ENCODE measurements at places on chromosomes 3 and 15. TPM values are rescaled to one million over a fixed set of nuclear protein-coding genes. Genes with fewer than 3 reads are reported as not detected.

DNA sequence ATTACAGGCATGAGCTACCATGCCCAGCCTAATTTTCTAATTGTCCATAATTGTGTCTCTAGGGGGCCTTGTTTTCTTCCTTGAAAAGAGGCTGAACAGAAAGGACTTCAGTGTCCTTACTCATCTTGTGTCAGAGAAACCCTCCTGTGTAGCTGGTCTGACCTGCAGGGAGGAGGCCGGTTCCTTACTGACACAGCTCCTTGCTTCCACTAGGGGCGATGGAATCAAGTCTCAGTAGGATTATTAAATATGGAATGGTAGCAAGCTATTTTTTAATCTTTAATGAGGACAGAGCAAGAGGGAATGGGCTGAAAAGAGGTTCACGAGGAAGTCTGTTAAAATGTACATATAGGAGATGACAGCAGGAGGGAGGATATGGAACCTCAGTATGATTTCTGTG is 8.6 kb downstream of the LPCAT4 start:
- H3K36me3 ChIP-seq = peaks cover 2% of the 10 kb centered on the region
- DNase-seq = no peak
- H3K27ac ChIP-seq = no peak overlapping the region
- H3K4me3 ChIP-seq = no peak overlapping the region

- no peak overlapping the region for H3K4me3 ChIP-seq
- peaks cover 5% of the 10 kb centered on the region for H3K4me1 ChIP-seq
- peaks cover 7% of the 10 kb centered on the region for H3K27me3 ChIP-seq
Measured at GRCh38 chr15:67946701-67947100, 106.9 kb upstream of the RNU6-1 start.

GRCh38 chr3:176690083-176690869 is 507.0 kb downstream of the TBL1XR1 start:
- no peaks in the 10 kb centered on the region for H3K4me1 ChIP-seq
- H3K27me3 ChIP-seq = no peaks in the 10 kb centered on the region
- no peaks in the 10 kb centered on the region for H3K36me3 ChIP-seq
- no peak for DNase-seq
- H3K4me3 ChIP-seq = no peak overlapping the region
- no peak overlapping the region for H3K27ac ChIP-seq

GABRR3 gene
- total RNA-seq = not detected

DNA sequence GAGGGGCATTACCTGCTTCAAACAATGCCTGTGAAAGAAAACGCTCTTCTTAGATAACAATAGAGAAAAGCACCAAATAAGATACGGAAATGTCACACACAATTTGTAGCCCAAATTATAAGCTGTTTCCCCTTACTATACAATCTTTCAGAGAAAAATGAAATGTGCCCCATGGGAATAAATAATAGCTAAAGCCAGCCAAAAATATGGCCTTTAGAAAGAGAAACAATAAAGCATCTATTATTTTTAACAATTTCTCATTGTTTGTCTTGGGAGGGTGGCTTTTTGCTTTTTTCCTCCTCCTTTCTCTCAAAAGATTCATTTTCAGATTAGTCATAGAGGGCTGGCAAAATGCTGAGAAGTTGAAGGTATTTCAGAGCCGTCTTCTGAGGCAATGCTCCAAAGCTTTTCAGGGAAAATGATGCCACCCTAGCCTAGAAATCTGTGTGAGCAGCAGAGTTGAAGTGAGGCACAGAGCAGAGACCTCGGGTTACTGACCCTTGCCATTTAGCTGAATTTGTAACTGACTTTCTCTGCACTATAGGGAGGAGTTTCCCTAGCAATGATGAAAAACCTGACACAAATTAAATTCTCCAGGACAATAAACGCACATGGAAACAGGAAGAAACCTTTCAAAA is 86.3 kb upstream of the PRICKLE2 start:
- DNase-seq = no peak
- no peak overlapping the region for H3K27ac ChIP-seq
- H3K4me1 ChIP-seq = no peaks in the 10 kb centered on the region
- no peak overlapping the region for H3K4me3 ChIP-seq
- no peaks in the 10 kb centered on the region for H3K36me3 ChIP-seq
- H3K27me3 ChIP-seq = no peaks in the 10 kb centered on the region

BSN gene
- 0.44 TPM for total RNA-seq

PML gene
- 74.1 TPM for total RNA-seq

- no peak for DNase-seq
- no peak overlapping the region for H3K4me3 ChIP-seq
- H3K27me3 ChIP-seq = no peaks in the 10 kb centered on the region
- H3K4me1 ChIP-seq = no peaks in the 10 kb centered on the region
- peaks cover 5% of the 10 kb centered on the region for H3K36me3 ChIP-seq
Measured at GRCh38 chr3:42031808-42032480, 59.2 kb upstream of the TRAK1 start.

DNA sequence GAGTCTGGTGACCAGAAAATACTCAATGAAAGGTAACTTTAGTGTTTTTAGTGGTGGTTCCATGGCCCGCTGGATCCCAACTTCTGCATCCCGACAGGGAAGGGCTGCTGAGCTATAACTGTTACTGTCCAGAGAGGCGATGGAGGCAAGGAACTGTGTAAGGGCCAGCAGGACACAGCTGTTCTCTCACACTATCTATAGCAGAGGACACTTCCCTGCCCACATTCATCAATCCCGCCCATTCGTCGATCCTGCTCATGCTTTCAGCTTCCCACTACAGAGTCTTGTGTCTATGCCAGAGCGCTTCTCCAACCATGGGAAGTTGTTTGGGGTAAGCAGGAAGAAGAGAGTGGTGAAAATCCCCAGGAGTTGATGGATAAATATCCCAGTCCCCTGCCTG is 8.4 kb downstream of the COLQ start:
- H3K27me3 ChIP-seq = no peaks in the 10 kb centered on the region
- H3K4me3 ChIP-seq = no peak overlapping the region
- H3K4me1 ChIP-seq = no peaks in the 10 kb centered on the region
- no peaks in the 10 kb centered on the region for H3K36me3 ChIP-seq
- H3K27ac ChIP-seq = no peak overlapping the region

IP6K1 gene
- total RNA-seq = 44.0 TPM

GRCh38 chr3:194494951-194495374 is 8.2 kb upstream of the ATP13A3 start:
- no peak for DNase-seq
- no peak overlapping the region for H3K4me3 ChIP-seq
- H3K27ac ChIP-seq = no peak overlapping the region
- H3K4me1 ChIP-seq = peaks cover 2% of the 10 kb centered on the region
- H3K27me3 ChIP-seq = no peaks in the 10 kb centered on the region

- no peaks in the 10 kb centered on the region for H3K36me3 ChIP-seq
- no peaks in the 10 kb centered on the region for H3K4me1 ChIP-seq
- DNase-seq = no peak
- no peak overlapping the region for H3K4me3 ChIP-seq
Measured at GRCh38 chr15:62348118-62348517, 183.0 kb upstream of the C2CD4B start.

DNA sequence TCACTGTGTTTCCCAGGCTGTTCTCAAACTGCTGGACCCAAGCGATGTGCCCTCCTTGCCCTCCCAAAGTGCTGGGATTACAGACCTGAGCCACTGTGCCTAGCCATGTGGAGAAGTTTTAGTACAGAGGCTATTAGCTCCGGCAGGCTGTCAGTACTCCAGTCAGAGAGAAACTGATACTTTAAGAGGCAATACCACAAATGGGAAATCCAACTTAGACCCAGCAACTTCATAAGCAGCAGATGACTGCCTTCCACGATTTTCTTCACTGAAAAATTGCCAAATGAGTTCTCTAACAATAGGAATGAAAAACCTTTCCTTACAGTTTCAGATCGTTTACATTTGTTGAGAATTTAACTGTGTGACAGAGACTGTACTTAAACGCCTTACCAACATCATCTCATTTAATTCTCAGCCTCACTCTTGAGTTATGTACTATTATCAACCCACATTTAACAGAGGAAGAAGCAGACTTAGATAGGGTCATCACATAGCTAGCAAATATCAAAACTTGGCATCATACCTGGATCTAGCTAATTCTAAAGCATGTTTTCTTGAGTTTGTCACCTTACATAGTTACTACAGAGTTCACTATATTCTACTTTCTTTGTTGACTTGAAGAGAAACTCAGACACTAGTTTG is 127.4 kb downstream of the TCF12 start:
- H3K27ac ChIP-seq = no peak overlapping the region
- no peaks in the 10 kb centered on the region for H3K36me3 ChIP-seq
- no peak overlapping the region for H3K4me3 ChIP-seq
- no peaks in the 10 kb centered on the region for H3K27me3 ChIP-seq
- peaks cover 5% of the 10 kb centered on the region for H3K4me1 ChIP-seq

- no peaks in the 10 kb centered on the region for H3K27me3 ChIP-seq
- DNase-seq = no peak
- H3K4me3 ChIP-seq = no peak overlapping the region
Measured at GRCh38 chr15:76533060-76533820, 196.7 kb downstream of the ISL2 start.

GRCh38 chr15:76217029-76217881 is 94.0 kb downstream of the ETFA start:
- H3K4me3 ChIP-seq = no peak overlapping the region
- H3K27ac ChIP-seq = no peak overlapping the region
- peaks cover 15% of the 10 kb centered on the region for H3K36me3 ChIP-seq
- H3K27me3 ChIP-seq = no peaks in the 10 kb centered on the region
- no peaks in the 10 kb centered on the region for H3K4me1 ChIP-seq
- no peak for DNase-seq

- H3K27me3 ChIP-seq = no peaks in the 10 kb centered on the region
- DNase-seq = no peak
- no peak overlapping the region for H3K4me3 ChIP-seq
- H3K4me1 ChIP-seq = no peaks in the 10 kb centered on the region
- no peaks in the 10 kb centered on the region for H3K36me3 ChIP-seq
Measured at GRCh38 chr3:77071809-77072208, 31.9 kb downstream of the ROBO2 start.

GRCh38 chr3:14523792-14524191 is 16.4 kb downstream of the GRIP2 start:
- H3K36me3 ChIP-seq = no peaks in the 10 kb centered on the region
- H3K27ac ChIP-seq = no peak overlapping the region
- DNase-seq = no peak
- H3K4me3 ChIP-seq = no peak overlapping the region
- H3K4me1 ChIP-seq = no peaks in the 10 kb centered on the region

GRCh38 chr3:133905376-133905775 is 9.7 kb upstream of the RAB6B start:
- H3K27ac ChIP-seq = no peak overlapping the region
- H3K36me3 ChIP-seq = no peaks in the 10 kb centered on the region
- no peaks in the 10 kb centered on the region for H3K27me3 ChIP-seq
- H3K4me1 ChIP-seq = no peaks in the 10 kb centered on the region
- no peak overlapping the region for H3K4me3 ChIP-seq

DNA sequence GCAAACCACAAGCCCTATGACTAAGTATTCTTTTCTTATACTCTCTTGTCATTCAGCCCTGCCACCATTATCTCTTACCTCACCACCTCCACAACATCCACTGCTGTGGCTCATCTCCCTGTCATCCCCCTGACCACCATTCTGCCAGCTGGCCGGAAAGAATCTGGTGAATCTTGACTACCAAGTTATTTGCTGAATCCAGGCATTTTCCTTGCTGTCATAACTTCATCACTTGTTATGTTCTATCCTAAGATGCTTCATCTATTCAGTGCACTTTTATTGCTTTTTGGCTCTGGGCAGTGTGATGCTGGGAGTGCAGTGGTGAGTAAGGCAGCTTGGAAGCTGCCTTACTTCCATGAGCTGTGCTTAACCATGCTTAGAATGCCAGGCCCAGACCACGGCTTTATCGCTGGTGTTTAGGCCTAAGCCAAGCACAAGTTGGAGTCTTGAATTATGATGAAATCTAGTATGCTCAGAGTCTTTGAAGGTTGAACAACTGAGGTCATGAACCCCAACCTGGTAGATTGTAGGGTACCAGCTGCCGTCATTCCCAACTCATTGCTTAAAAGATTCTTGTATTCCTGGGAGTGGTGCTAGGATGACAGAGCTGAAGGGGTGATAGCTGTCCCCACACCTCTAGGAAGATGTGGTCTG is 27.0 kb upstream of the APH1B start:
- H3K27ac ChIP-seq = no peak overlapping the region
- H3K36me3 ChIP-seq = peaks cover 5% of the 10 kb centered on the region
- DNase-seq = no peak
- H3K4me3 ChIP-seq = no peak overlapping the region
- no peaks in the 10 kb centered on the region for H3K27me3 ChIP-seq

DNA sequence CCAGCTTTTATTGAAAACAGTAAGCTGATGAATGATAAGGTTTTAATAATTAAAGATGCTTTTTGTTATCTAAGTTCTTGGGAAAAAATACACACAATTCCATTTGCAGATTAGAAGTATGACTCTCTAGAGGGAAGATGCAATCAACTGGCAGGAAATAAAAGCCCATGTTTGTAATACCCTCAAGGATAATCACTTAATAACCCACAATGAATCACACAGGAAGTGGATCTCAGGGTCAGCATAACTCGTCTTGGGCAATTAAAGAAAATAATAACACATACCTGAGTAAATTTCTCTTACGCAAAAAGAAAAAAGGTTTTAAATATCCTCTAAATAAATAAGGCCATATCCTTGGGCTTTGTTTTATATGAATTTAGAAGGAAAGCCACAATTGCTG is 9.4 kb upstream of the EID1 start:
- no peak overlapping the region for H3K27ac ChIP-seq
- no peak for DNase-seq
- H3K4me1 ChIP-seq = no peaks in the 10 kb centered on the region
- H3K36me3 ChIP-seq = no peaks in the 10 kb centered on the region
- no peak overlapping the region for H3K4me3 ChIP-seq

DNA sequence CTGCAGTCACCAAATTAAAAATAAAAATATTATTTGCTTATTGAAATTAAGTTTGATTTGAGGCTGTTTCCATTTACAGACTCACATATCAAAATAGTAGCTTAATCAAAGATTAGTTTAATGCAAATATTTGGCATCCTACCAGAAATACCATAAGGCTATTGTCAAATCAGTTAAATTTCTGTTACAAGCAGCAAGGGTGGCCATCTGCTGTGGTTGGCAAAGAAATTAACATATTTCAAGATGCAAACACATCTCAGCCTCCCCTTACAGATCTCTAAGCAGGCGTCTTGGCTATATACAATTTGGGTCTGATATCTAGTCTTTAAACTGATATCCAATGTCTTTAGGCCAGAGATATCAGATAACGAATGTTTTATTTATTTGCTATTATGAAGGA is 83.2 kb upstream of the NEDD4 start:
- H3K27me3 ChIP-seq = no peaks in the 10 kb centered on the region
- H3K4me3 ChIP-seq = no peak overlapping the region
- no peaks in the 10 kb centered on the region for H3K4me1 ChIP-seq
- DNase-seq = no peak

DNA sequence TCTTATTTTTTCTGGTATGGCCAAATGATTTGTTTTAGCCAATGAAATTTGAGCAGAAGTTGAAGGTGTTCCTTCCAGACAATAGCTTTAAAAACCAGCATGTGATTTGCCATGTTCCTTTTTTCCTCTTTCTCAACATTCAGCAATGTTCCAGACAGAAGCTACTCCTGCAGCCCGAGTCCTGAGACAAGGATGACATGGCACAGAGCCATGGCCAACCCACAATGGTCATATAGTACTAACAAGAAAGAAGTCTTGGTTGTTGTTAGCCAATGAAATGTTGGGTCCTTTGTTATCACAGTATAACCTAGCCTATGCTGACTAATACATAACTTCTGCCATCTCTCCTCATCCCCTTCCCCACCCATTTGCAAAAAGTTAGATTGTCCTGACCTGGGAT is 211.1 kb upstream of the STT3B start:
- no peak overlapping the region for H3K27ac ChIP-seq
- H3K27me3 ChIP-seq = no peaks in the 10 kb centered on the region
- DNase-seq = no peak
- no peak overlapping the region for H3K4me3 ChIP-seq
- H3K4me1 ChIP-seq = no peaks in the 10 kb centered on the region
- H3K36me3 ChIP-seq = no peaks in the 10 kb centered on the region

- no peaks in the 10 kb centered on the region for H3K27me3 ChIP-seq
- H3K36me3 ChIP-seq = peaks cover 85% of the 10 kb centered on the region
- no peak overlapping the region for H3K4me3 ChIP-seq
- no peaks in the 10 kb centered on the region for H3K4me1 ChIP-seq
Measured at GRCh38 chr3:4672725-4673275, 179.7 kb downstream of the ITPR1 start.
